PC-9 (cell line): ENCODE measurements at places on chromosomes 1 and 21. TPM values are rescaled to one million over a fixed set of nuclear protein-coding genes. Genes with fewer than 3 reads are reported as not detected.

Gene AQP10
- total RNA-seq = not detected in 2 replicates

GRCh38 chr1:46689356-46689755, 17.7 kb downstream of the TEX38 start:
- DNase-seq = no peak

DNA sequence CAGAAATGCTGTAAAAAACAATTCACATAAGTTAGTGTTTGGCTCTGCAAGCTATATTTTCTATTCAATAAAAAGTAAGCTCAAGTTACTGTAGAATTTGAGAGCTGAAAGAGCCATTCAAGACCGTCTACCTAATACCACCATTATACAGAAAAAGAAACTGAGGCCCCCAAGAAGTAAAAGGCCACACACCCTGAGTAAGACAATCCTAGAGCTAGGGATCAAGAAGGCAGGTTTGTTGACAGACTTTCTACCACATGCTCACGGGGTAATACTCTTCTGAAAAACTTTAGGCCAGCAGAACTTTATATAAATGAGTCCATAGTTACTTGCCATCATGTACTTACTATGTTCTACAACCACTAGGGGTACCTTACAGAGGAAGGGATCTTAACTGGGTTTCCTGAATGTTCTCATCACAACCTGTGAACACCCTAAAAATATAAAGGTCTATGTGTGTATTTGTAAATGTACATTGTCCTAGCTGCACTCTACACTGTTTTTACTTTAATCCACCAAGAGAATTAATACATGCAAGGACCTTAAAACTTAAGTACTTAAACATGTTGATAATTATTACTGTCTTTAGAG, 2.7 kb downstream of the PSMG1 start:
- no peak for DNase-seq

Gene TBX15
- total RNA-seq = not detected in 2 replicates

DNA sequence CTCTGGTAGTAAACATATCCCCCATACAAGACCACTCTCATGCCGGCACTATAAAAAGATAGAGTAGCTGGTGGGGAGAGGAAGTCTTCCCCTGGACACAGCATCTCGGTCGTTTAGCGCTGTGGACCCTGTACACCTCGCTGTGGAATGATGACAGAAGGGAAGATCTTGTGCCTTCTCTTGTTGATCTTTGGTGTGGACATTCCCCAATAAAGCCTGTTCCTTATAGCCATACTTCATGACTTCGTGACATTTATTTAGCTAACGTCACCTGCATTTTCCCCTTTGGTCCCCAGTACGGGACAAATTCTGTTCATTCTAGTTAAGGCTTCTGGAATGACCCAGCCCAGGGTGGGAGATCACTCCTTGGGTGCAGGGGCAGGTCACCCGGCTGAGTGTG, 24.9 kb upstream of the MAP10 start:
- no peak for DNase-seq

DNA sequence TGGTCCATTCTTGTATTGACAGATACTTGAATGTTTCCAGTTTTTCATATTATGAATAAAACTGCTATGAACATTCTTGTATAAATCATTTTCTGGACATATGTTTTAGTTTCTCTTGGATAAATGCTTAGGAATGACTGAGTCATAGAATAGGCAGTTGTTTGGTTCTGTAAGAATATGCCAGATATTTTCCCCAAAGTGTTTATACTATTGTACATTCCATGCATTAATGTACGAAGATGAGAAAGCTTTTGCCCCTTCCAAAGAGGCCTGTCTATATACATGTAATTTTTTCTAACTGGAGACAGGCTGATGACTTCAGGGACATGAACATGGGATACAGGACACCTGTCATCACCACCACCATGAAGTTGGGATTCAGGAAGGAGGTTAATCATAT, 11.3 kb downstream of the NBPF3 start:
- no peak for DNase-seq
